NAMALWA (cell line): ENCODE measurements at places on chromosomes 4 and X.

DNA sequence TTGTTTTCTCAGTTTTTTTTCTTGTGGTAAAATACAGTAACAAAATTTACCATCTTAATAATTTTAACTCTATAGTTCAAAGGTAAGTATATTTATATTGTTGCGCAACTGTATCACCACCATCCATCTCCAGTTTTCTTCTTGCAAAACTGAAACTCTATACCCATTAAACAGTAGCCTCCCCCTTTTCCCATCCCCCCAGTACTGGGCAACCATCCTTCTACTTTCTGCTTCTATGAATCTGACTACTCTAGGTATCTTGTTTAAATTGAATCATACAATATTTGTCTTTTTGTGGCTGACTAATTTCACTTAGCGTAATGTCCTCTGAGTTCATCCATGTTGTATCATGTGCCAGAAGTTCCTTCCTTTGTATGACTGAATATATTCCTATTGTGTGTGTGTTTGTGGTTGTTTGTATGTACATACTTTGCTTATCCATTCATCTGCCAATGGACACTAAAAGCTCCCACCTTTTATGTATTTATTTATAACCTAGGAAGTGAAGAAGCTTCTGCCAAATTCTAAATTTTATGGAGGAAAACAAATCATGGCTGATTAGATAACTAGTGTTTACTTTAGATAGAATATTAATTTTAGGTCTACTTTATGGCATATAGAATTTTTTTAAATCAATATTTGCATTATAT lies 10.0 kb downstream of the ABHD18 start:
- DNase-seq, result no peak

GRCh38 chr4:54367059-54367458 lies 138.0 kb downstream of the PDGFRA start:
- DNase-seq, result no peak

DNA sequence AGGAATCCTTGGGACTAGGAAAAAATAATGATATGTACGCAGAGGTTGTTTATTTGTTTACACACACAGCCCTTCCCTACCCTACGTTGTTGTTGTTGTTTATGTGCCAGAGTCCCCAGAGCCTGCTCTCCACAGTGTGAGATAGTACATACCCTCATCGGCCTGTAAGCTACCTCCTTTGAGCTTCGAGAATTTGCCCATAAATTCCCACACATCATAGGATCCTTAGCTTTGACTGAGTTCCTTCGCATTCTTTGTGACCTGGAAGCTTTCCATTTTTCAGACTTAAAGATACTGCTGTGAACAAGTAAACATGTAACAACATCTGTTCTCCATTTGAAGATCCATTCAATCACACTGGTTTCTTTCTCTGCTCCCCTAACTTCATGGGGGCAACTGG lies 114.5 kb downstream of the IRF2 start:
- DNase-seq, result no peak

- no peak for DNase-seq
Observed at GRCh38 chr4:76690906-76691275, 207.1 kb downstream of the SOWAHB start.
